Karpas-422 (cell line): ENCODE measurements at places on chromosomes 5 and 9. TPM values are rescaled to one million over a fixed set of nuclear protein-coding genes. Genes with fewer than 3 reads are reported as not detected.

The MEGF10 gene
- not detected in 2 replicates for total RNA-seq

The ADRB2 gene
- 37.0 and 39.9 TPM in 2 replicates for total RNA-seq

The FIBCD1 gene
- not detected in 2 replicates for total RNA-seq

The NEURL1B gene
- total RNA-seq = not detected in 2 replicates

The PCDHA4 gene
- total RNA-seq = not detected in 2 replicates

The MCIDAS gene
- total RNA-seq = 0.14 and 0.37 TPM in 2 replicates

The ADGRD2 gene
- total RNA-seq = not detected in 2 replicates

The ADAMTS13 gene
- 0.34 and 1.3 TPM in 2 replicates for total RNA-seq

- no peak for DNase-seq
Measured at GRCh38 chr9:89756891-89757537, 152.2 kb downstream of the GADD45G start.

GRCh38 chr9:135306699-135307098, 172.9 kb upstream of the PPP1R26 start:
- DNase-seq = no peak

GRCh38 chr5:98282521-98282920, 490.9 kb upstream of the RGMB start:
- DNase-seq = no peak

- no peak for DNase-seq
Measured at GRCh38 chr5:111266491-111266890, 42.3 kb downstream of the CAMK4 start.

GRCh38 chr5:97135868-97136267, 6.5 kb downstream of the LIX1 start:
- no peak for DNase-seq
